Gastroesophageal sphincter (tissue), 4 donors: ENCODE measurements at places on chromosomes 4 and X.
A peak's percentile ranks its signal among the peaks of the same experiment; 100 is the strongest.

DNA sequence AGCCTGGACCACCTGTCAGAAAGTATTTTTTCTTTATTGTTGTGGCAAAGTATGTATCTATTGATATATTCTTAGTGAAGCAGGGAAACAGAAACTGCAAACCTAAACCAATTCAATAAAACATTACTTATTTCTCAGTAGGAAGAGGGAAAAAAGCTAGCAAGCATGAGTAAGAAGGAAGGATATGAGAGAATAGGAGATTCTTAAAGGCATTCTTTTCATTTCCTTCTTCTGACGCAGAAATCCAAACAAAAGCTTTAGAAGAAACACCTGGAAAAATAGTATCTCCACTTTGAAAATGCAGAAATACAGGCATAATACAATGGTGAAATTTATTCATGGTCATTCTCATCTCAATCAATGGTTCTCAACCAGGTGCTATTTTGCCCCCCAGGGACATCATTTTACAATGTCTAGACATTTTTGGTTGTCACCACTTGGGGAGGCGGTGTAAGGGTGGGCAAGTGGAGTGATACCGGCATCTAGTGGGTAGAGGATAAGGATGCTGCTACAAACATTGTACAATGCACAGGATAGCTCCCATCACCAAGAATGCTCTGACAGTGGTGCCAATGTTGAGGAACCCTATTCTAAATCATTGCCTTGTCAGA lies 21.7 kb upstream of the ATXN3L start:
- no peak for ATAC-seq

GRCh38 chrX:111101580-111101979 lies 5.6 kb downstream of the PAK3 start:
- no peak for ATAC-seq

GRCh38 chrX:39897741-39898097 lies 200.0 kb downstream of the BCOR start:
- ATAC-seq, result no peak

DNA sequence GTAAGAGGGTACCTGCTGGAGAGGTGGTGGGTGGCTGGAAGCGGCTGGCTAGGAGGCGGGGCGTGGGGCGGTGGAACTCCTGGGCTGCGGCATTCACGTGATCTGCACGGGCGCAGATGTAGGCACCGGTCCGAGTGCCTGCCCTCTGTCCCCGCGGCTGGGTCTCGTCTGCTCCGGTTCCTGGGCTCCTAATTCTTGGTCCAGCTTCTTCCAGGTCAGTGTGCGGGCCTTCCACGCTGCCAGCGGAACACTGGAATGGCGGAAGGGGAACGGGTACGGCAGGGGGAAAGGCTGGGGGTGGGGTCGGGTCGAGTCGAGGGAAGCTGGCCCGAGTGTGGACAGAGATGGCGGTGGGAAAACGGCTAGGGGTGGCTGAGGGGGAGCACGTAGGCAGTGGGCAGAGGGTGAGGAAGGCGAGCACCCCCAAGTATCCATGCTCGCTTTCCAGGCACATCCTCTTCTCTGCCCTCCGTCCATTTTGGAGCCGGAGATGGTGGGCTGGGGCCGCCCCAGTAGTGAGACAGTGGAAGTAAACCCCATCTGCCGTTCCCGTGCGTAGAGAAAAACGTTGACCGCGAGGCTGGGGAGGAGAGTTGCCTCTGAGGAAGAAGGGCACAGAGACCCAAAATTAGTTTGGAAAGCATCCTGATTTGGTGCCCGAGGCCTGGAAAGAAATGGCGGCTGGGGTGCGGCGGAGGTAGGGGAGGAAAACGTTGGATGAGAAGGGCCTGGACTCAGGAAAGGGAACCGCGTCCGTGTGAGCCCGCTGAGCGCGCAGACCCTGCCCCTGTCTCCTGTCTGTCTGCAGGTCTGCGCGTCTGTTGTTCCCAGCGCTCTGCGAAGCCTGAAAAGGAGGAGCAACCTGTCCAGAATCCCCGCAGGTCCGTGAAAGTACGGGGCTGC lies at the start of gene TCEAL4:
Gene TCEAL4 (plus strand): TSS at position 105 of the 903 bp plus-strand sequence. CDS start 1,161 bp downstream, outside the sequence.
- ATAC-seq, result peak; percentile 88

DNA sequence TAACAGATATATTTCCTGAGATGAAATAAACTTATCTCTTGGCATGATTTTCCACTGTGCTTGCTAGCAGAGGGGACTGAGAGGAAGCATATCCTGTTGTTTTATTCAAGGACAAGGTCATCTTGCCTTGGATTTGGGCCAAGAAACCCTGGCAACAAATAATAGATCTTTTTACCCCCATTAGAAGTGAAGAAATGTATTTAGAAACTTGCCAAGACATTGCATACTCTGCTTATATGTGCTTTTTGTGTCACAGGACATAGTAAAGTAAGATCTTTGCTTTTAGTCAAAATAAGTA lies 170.2 kb downstream of the RAPGEF2 start:
- no peak for ATAC-seq

DNA sequence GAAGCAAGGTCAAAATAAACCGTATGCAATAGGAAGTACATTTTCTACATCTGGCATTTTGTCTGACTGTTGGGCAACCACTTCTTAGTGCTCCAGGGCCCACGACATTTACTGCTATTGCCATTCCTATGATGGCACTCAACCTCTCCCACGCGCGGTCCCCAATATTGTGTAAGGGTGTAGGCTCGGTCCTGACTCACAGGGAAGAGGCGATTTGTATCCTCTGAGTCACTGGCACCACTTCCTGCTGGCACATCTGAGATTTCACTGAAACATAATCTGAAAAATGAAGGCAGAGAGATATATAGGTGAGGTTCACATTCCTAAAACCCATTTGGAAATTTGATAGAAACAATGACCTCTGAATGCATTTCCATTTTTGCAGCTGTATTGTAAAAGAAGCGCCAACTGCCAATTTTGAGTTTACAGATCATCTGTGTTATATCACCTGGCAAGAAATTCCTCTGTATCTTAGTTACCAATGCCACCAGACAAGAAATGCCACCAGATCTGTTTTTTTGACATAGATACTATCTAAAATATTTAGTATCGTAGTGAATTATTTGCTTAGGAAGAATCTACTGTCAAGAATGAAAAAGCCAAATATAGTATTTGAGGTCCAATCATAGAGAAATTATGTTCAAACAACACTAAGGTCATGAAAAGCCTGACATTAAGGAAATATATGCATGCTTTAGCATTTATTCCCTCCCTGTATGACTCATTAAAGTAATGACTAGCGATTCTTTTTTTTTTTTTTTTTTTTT lies 9.8 kb downstream of the EREG start:
- ATAC-seq, result no peak

DNA sequence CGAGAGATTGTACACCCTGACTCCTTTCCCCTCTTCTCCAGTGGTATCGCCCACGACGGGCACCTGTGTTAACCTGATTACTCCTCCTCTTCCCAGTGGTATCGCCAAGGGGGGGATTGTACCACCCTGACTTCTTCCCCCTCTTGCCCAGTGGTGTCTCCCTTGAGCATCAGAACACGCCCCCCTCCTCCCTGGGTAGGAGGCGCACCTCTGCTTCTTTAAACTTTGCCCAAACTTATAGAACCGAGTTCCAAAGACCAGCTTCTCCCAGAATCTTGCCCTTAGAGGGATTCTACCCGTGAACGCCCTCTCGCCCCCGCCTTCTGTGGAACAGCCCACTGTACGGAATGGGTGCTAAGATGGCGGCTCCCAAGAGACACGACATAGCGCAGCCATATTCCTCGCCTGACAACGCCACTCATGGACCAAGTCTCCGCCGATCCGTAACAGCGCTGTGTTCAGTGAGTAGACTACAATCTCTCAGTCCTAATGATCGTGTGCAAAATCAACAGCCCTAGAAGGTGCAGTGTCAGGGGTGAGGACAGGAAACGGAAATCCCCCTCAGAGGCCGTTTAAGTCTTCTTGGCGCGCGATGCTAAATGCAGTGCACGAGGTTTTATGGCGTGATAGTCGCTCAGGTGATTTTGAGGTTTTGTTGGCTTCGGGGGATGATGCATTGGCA lies 4.2 kb upstream of the ZNF157 start:
- ATAC-seq, result peak; percentile 54

DNA sequence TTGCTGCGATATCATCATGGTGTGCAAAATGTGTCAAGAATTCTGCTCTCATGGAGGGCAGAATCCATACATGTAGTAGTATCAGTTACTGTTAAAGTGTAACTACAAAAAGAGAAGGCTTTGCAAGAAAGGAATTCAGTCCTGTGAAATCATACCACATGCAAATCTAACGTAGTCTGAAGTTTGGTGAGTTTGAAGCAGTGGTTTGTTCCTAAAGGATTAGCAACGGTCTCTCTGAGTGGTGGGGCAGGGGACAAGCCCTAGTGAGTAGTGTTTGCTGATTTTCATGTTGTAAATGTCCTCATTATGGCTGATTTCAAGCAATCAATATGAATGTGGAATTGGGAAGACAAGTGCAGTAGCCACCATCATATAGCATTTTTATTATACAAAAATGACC lies 47.1 kb upstream of the CLNK start:
- ATAC-seq, result no peak

- ATAC-seq, result no peak
These were observed 56.7 kb downstream of the SPINK2 start for GRCh38 chr4:56764775-56765174.

- peak; percentile 77 for ATAC-seq
These were observed 37.9 kb upstream of the SORBS2 start for GRCh38 chr4:185849664-185850550.

- no peak for ATAC-seq
These were observed 11.3 kb upstream of the COX18 start for GRCh38 chr4:73080789-73081188.

GRCh38 chrX:22534643-22535042 lies 261.9 kb downstream of the CBLL2 start:
- ATAC-seq, result no peak

GRCh38 chr4:82284475-82284857 lies 89.3 kb downstream of the HNRNPD start:
- ATAC-seq, result no peak
